MG63 (cell line): ENCODE measurements at places on chromosomes 16 and 17.

- no peak for DNase-seq
These were observed 378.3 kb downstream of the CPPED1 start for GRCh38 chr16:12425134-12425941.

GRCh38 chr17:21463204-21463661 lies 87.1 kb downstream of the KCNJ12 start:
- DNase-seq: no peak

DNA sequence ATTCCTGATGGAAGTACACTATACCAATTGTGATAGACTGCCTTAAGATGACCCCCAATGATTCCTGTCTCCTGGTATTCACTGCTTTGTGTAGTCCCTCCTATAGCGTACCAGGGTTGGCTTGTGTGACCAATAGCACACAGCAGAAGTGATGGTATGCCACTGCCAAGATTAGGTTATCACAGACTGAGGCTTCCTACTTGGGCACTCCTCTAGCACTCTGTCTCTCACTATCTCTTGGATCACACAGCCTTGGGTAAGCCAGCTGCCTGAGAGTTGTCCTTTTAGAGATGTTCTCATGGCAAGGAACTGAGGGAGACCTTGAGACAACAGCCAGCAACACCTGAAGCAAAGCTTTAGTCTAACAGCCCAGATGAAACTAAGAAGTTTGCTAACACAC lies 12.7 kb upstream of the AMFR start:
- DNase-seq: no peak

DNA sequence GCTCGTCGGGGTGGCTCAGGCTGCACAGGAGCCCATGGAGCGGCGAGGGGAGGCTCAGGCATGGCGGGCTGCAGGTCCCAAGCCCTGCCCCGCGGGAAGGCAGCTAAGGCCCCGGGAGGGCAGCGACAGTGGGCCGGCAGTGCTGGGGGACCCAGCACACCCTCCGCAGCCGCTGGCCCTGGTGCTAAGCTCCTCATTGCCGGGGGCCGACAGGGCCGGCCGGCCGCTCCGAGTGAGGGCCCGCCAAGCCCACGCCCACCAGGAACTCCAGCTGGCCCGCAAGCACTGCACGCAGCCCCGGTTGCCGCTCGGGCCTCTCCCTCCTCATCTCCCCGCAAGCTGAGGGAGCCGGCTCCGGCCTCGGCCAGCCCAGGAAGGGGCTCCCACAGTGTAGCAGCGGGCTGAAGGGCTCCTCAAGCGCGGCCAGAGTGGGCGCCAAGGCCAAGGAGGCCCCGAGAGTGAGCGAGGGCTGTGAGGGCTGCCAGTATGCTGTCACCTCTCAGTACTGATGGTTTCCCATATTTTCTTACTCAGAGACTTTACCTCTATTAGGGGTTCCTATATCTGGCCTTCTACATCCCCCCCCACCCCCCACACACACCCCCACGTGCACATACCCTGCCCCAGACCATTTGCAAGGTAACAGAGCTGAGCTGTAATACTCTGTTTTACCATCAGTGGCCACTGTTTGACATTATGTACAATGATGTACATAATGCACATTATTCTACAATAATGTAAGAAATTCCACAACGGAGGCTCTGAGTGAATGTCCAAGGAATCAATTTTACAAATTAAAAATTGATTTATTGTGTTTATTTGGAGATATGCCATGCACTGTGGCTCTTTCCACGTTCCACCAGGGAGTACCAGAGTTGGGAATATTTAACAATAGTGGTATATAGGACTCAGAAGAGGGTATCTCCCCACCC lies 3.7 kb upstream of the VAT1L start:
- DNase-seq: no peak

DNA sequence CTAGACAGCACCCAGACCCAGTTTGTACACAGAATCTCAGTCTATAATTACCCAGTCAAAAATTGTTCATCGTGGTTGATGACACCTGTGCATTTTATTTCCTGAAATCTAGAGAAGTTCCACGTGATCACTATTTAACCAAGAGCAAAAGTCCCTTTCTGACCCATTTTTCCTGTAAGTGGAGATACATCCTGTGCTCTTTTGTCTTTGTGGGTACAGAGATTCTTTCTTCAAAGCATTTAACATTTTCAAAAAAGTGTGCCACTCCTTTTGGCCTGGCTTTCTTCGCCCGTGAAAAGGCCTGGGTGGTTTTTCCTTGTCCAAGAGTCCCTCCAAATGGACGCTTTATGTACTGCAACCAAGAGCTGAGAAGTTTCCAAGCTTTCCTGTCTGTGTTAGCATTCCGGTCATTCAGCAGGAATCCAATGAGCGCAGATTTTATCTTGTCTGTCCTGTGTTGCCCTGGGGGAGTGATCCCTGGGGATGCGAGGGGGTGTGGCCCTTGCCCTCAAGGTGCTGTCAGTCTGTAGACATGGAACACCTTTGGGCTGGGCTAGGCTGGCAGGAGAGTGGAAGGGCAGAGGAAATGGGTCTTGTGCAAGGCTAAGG lies 161.1 kb upstream of the CACNG5 start:
- DNase-seq: peak; percentile 37

- no peak for DNase-seq
These were observed 25.6 kb downstream of the TRARG1 start for GRCh38 chr17:1304962-1305563.

DNA sequence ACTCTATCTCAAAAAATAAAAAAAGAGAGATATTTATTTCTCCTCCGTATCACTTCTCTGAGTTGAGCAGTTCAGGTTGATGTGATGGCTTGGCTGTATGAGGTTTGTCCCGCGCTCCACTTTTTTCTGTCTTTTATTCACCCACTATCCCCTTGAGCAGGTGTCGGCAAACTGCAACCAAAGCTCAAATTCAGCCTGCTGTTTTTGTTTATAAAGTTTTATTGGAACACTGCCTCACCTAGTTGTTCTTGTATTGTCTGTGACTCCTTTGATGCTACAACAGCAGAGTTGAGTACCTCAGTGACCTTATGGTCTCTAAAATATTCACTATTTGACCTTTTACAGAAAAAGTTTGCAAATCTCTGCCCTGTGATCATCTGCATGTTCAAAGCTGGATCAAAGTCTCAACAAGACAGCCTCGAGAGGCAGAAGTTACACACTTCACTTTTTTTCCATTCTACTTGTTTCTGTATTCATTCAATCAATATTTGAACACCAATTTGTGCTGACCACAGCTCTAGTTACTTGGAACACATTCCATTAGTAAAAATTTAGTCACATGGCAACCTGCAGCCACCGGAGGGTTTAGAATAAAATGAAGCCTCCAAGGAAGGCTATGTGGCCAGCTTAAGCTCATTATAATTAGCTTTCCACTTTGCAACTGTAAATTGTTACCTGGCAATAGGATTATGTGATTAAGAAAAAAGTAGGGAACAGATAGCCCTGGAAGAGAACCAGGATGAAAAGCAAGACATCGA lies 945.8 kb downstream of the KCNJ2 start:
- no peak for DNase-seq

DNA sequence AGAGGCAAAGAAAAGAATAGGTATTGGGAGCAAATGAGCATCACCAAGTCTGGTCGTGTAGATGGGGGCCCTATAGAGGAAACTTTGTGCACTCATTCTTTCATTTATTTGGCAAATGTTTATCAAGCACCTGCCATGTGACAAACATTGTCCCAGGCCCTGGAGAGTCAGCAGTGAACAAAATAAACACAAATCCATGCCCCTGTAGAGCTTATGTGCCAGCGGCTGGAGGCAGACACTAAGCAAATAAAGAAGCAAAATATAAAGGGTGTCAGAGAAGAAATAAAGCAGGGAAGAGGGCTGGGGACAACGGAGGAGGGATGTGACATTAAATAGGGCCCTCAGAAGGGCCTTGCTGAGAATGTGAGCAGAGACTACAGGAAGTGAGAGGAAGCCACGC lies 45.5 kb downstream of the KATNIP start:
- no peak for DNase-seq

GRCh38 chr16:82700541-82701235 lies 73.9 kb downstream of the CDH13 start:
- no peak for DNase-seq

- DNase-seq: no peak
These were observed 90.5 kb downstream of the RGS9 start for GRCh38 chr17:65227637-65228036.

DNA sequence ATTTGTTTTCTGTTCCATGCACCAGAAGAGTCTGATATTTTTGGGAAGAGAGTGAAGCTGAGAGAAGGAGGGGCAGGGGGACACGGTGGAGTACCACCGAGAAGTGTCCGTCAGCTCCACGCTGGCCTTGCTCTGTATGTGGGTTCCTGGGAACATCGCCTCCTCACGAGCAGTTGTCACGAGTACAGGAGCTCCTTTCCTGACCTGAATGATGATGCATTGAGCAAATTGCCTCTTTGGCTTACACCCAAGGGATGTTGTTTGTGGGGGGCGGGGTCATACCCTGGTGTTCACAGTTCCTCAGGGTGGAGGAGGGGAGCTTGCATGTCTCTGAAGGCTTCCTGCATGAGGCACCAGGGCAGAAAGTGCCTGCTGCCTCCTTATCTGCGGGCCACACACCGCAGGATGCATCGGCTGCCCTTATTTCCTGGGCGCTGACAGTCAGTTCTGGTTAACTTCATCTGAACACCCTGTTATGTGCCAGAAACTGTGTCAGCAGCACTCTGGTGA lies 36.2 kb downstream of the RGS9 start:
- peak; percentile 42 for DNase-seq

DNA sequence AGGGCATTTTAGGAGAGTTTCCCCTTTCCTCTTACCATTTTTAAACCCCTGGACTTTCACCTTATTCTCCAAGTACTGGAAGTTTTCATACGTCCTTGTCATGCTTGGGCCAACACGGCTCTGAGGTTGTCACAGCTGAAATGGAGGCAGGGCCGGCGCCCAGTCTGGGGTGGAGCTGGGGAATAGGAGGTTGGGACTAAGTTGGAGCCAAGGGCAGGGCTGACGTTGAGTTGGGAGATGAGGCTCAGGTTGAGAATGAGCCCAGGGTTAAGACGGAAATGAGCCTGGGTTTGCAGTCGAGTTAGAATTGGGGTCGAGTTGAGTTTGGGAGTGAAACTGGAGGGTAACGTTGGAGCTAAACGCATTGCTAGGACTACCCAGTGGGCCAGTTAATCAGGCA lies 1.3 kb downstream of the CLEC10A start:
- no peak for DNase-seq

DNA sequence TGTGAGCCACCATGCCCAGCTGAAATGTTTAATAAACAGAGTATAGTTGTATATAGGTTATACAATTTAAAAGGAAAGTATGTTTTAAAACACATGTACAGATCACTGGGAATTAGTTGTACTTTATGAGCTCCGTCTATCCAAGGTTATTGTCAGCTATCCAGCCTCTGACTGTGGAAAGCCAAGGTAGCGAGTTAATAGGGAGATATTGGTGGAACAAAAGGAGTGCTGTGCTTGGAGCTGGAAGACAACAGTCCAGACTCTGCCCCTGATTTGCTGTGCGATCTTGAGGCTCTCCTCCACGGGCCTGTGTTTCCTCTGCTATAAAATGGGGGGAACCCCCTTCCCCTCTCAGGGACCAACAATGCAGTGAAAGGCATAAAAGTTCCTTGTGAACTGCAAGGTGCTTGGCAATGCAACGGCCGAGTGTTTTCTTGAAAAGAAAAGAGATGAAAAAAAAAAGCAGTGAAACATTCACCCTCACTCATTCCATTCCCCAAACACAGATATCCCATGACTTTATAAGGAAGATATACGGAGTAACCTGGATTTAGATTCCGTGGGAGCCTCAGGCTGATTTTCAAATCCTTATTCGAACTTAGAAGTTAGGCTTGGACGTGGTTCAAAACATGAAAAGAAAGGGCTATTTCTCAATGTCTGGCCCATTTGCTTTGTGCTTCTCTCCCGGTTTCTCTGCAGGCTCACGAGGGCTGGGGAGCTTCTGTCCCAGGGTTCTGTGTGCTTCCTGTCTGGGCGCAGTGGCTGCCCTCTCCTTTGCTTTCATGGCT lies 34.1 kb downstream of the CUEDC1 start:
- DNase-seq: no peak

- no peak for DNase-seq
These were observed 5.3 kb downstream of the NEURL4 start for GRCh38 chr17:7323731-7324437.

GRCh38 chr17:66775881-66776400 lies 59.0 kb upstream of the CACNG5 start:
- DNase-seq: no peak

DNA sequence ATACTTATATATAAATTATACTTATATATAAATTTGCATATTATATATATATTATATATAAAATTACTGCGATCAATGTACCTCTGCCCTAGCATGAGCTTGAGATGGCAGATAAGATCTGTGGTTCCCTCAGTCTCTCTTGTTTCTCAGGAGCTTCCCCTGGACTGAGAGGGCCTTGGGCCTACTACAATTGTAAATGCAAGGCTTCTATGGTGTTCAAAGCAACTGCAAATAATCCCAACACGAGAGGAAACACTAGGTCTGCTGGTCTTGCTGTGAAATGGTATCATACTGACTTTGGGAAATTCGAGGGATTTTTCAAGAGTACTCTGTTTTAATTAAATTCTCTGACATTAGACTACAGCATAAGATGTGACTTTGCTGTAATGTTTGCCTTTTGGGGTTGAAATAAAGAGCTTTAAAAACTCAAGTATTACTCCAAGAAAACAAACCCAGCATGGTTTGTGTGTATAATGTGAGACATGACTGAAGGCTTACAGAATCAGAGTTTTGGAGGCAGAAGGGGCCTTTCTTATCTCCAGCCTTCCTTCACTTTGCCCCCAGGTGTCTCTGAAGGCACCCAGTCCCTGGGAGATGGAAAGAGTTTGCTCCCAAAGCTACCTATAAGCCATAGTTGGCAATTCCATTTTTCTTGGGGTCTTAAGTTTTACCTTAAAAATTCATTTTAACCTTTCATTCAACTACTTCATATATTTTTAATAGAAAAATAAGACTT lies 24.2 kb downstream of the ACSM1 start:
- DNase-seq: no peak

DNA sequence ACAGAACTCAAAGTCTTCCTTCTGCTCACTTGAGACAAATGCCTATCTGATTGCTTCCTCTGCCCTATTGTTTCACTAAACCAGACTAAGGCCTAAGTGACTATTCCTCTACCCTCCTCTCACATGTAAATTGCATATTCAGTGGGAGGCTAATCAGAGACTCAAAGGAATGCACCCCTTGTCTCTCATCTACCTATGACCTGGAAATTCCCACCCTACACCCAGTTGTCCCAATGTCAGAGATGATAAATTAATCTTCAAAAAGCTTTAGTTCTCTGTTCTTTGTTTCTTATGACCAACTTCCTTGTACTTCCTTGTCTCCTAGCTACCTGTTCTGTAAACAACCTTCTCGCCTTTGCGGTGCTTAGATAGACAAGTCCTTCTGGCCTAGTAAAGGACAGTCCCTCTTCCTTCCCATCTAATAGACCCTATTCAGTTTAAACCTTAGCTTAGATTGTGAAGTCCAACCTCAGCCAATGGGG lies 76.0 kb downstream of the EMP2 start:
- DNase-seq: no peak
